ENCODE measurements at places on chromosomes 2 and 18. TPM values are rescaled to one million over a fixed set of nuclear protein-coding genes. Genes with fewer than 3 reads are reported as not detected.

DNA sequence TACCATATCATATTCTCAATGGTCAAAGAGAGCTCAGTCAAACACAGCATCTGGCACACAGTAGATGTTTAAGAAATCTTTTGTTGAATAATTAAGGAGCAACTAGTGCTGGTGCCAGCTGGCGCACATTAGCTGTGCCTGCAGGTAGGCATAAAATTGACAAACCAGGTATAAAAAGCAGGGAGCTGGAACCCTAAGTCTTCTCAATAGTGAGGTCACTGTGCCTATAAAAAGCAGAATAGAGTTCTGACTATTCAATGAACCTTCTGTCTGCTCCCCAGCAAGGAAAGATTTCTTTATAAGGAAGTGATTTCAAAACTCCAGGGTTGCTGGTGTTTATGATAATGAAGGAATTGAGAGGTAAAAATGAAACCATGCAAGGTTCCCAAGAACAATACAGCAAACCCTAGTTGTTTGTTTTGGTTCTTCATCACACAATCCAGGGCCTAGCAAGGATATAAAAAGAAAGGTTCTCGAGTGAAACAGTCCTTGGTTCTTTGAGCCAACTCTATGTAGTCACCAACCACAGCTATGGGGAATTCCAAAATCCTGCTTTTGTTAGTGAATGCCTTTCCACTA lies 76.1 kb downstream of the THADA start:
- H3K27ac ChIP-seq, result no peak overlapping the region
- no peak overlapping the region for H3K4me3 ChIP-seq
- no peaks in the 10 kb centered on the region for H3K4me1 ChIP-seq
- no peaks in the 10 kb centered on the region for H3K27me3 ChIP-seq

DNA sequence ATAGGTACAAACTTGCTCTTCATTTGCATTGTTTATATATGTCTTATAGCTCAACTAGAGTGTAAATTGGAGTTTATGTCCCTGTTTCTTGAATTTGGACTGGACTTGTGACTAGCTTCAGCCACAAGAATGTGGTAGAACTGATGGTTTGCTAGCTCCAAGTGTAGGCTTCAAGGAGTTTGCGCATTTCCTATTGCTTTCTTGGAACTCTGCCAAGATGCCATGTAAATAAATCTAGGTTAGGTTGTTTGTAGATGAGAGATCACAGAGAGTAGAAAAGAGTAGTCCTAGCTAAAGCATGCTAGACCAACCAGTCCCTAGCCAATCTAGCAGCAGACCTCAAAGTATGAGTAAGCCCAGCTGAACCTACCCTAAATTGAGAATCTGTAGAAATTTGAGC lies 183.0 kb upstream of the CYP26B1 start:
- DNase-seq, result no peak
- H3K4me1 ChIP-seq, result peaks cover 8% of the 10 kb centered on the region

DNA sequence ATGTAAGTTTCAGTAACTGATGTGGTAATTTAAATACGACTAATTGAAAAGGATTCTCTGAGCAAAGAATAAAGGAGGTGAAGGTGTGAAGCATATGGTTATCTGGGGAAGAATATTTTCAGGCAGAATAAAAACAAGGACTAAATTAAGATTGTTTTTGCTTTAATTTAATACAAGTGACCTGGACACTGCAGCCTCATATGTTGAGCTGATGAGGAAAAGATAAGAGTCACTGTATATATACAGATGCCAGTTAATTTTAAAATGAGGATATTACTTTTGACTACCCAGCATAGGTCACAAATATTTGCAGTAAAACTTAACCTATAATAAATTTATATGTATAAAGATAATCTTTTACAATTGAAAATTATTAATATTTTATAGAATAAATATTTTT lies 47.8 kb upstream of the LRP1B start:
- no peak overlapping the region for H3K4me3 ChIP-seq
- H3K27ac ChIP-seq, result no peak overlapping the region
- H3K27me3 ChIP-seq, result no peaks in the 10 kb centered on the region
- H3K4me1 ChIP-seq, result peaks cover 13% of the 10 kb centered on the region
- H3K36me3 ChIP-seq, result no peaks in the 10 kb centered on the region

- H3K4me1 ChIP-seq, result no peaks in the 10 kb centered on the region
- no peaks in the 10 kb centered on the region for H3K36me3 ChIP-seq
- DNase-seq, result no peak
- H3K4me3 ChIP-seq, result no peak overlapping the region
- no peak overlapping the region for H3K27ac ChIP-seq
Measured at GRCh38 chr2:233007739-233008138, 5.3 kb downstream of the NGEF start.

DNA sequence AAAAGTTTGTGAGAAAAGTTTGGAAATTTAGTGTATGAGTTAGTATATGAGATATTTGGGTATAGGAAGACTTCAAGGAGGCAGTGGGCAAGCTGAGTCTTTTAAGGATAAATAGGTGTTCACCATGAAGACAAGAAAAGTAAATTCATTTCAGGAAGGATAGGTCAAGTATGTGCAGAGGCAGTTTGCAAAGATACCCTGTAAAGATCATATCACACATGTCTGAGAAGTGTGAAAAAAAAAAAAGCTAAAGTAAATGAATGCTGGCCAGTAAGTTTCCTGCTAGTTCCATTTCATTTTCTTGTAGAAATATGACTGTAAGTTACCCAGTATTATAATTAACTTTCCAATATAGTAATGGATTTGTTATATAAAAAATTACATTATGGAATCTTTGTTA lies 131.0 kb downstream of the PHLPP1 start:
- H3K4me3 ChIP-seq, result no peak overlapping the region
- H3K36me3 ChIP-seq, result no peaks in the 10 kb centered on the region
- H3K4me1 ChIP-seq, result peaks cover 14% of the 10 kb centered on the region
- no peak for DNase-seq

DNA sequence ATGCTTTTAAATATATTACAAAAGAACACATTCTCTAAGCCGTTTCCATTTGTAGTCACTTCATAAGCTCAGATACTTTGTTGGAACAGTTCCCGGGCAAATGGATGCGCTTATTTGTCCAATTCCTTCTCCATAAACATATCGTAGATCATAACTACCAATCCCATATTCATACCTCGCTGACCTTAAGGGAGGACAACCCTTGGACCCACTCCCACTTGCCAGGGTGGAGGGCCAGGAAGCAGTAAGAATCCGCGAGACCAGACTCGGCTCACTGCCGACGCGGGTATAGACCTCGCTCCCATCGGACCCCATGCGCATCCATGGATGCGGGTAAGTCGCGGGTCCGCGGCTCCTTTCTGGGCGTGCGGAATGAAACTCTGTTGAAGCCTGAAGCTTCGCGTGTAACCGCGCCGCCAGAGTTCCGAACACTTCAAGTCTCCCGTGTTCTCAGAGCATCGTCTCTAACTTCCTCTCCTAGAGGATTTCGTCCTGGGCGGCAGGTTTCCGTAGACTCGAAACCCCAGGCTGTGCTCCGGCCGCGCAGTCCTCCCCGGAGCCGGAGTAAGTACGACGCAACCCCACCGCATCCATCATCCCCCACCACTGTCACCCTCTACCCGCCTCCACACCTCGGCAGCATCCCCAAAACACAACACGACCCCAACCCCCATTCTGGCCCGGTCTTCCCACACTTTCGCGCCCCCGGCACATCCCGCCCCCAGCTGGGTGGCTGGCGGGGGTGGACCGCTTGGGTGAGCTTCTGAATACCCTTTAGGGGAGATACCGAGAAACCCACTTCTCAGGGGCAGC lies 1.1 kb downstream of the DSC3 start:
- peaks cover 5% of the 10 kb centered on the region for H3K36me3 ChIP-seq
- H3K27ac ChIP-seq, result no peak overlapping the region
- H3K4me1 ChIP-seq, result peaks cover 23% of the 10 kb centered on the region

GRCh38 chr2:75896779-75897366 lies 186.2 kb upstream of the GCFC2 start:
- no peaks in the 10 kb centered on the region for H3K27me3 ChIP-seq
- no peaks in the 10 kb centered on the region for H3K36me3 ChIP-seq
- DNase-seq, result peak; percentile 16

- no peak overlapping the region for H3K27ac ChIP-seq
- H3K36me3 ChIP-seq, result no peaks in the 10 kb centered on the region
- no peak for DNase-seq
- H3K4me1 ChIP-seq, result peaks cover 51% of the 10 kb centered on the region
- H3K4me3 ChIP-seq, result no peak overlapping the region
Measured at GRCh38 chr18:58098706-58099105, 54.7 kb downstream of the NEDD4L start.

GRCh38 chr2:128841803-128842202 lies 523.1 kb upstream of the HS6ST1 start:
- H3K4me3 ChIP-seq, result no peak overlapping the region
- no peak for DNase-seq
- H3K27me3 ChIP-seq, result peaks cover 8% of the 10 kb centered on the region
- no peak overlapping the region for H3K27ac ChIP-seq
- no peaks in the 10 kb centered on the region for H3K4me1 ChIP-seq

GRCh38 chr2:222064286-222064685 lies 234.5 kb downstream of the PAX3 start:
- no peak overlapping the region for H3K4me3 ChIP-seq
- peaks cover 18% of the 10 kb centered on the region for H3K27me3 ChIP-seq
- H3K4me1 ChIP-seq, result peaks cover 31% of the 10 kb centered on the region
- DNase-seq, result no peak
- peaks cover 2% of the 10 kb centered on the region for H3K36me3 ChIP-seq

DNA sequence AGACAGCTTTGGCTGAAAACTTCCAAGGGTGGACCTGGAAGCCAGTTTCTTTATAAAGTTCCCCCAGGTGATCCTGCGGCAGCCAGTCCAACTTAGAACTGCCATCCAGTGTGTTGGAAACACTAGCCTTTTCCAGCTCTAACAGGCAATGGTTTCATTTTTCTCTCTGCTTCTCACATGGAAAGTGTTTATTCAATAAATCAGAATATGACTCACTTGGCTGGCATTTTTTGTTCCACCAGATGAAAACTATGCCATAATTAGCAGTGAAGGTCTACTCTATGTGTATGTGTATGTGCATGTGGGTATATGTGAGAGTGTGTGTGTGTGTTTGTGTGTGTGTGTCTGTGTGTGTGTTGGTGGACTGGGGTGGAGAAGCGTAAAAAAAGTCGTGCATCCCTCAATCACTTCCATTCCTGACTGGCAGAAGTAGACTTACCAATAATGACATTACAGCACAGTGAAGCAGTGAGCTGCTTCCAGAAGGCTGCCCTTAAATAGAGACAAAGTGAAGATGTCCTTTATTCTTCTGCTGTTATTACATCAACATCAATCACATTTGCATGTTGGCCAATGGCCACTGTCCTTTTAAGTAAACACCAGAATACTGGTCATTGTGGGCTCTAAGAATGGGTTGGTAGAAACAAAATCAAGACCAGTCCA lies 90.9 kb upstream of the SETBP1 start:
- no peaks in the 10 kb centered on the region for H3K36me3 ChIP-seq
- H3K4me1 ChIP-seq, result peaks cover 10% of the 10 kb centered on the region
- H3K27ac ChIP-seq, result no peak overlapping the region
- no peaks in the 10 kb centered on the region for H3K27me3 ChIP-seq
- no peak overlapping the region for H3K4me3 ChIP-seq

GRCh38 chr2:236587861-236588815 lies 18.5 kb downstream of the ACKR3 start:
- DNase-seq, result no peak
- H3K27me3 ChIP-seq, result no peaks in the 10 kb centered on the region
- H3K27ac ChIP-seq, result peak overlapping the region; percentile 94
- H3K4me1 ChIP-seq, result peaks cover 26% of the 10 kb centered on the region
- peaks cover 6% of the 10 kb centered on the region for H3K36me3 ChIP-seq

DNA sequence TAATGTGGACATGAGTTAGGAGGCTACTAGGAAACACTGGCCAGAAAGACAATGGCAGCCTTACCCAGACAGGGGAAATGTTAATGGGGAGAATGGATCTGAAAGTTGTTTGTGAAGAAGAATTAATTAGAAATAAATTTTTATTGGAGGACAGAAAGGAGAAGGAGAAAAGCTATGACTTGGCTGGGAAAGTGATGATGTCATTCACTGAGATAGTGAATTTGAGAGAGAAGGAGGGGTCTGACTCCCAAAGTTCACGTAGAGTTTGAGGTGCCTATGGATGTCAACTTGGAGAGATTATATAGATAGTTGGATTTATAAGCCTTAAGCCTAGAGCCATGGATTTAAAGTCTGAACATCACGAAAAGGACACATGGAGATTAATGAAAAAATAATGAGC lies 144.6 kb upstream of the ZNF521 start:
- no peaks in the 10 kb centered on the region for H3K27me3 ChIP-seq
- H3K4me3 ChIP-seq, result no peak overlapping the region
- no peaks in the 10 kb centered on the region for H3K4me1 ChIP-seq
- DNase-seq, result no peak

DNA sequence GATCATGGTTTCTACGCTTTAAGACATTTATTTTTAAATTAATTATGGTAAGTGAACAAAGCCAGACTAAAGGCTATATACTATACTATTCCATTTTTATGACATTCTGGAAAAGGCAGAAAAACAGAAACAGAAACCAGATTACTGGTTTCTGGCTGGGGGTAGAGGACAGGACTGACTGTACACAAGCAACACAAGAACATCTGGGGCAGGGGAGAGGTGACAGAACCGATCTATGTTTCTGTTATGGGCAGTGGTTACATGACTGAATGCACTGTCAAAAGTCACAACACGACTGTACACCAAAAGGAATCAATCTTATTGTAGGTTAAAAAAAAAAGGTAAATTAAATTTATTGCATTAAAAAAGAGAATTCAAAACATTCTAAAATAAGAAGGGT lies 64.7 kb downstream of the PTPN2 start:
- no peak overlapping the region for H3K27ac ChIP-seq
- no peaks in the 10 kb centered on the region for H3K4me1 ChIP-seq
- H3K27me3 ChIP-seq, result no peaks in the 10 kb centered on the region
- no peak overlapping the region for H3K4me3 ChIP-seq
- DNase-seq, result no peak

DNA sequence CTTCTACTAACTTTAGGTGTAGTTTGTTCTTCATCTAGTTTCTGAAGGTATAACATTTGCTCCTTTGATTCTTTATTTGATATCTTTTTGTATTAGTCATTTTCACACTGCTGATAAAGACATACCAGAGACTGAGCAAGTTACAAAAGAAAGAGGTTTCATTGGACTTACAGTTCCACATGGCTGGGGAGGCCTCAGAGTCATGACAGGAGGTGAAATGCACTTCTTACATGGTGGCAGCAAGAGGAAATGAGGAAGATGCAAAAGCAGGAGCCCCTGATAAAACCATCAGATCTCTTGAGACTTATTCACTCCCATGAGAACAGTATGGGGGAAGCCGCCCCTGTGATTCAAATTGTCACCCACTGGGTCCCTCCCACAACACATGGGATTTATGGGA lies 544.4 kb upstream of the DSEL start:
- no peak for DNase-seq
- H3K27me3 ChIP-seq, result no peaks in the 10 kb centered on the region
- no peak overlapping the region for H3K4me3 ChIP-seq
- no peaks in the 10 kb centered on the region for H3K4me1 ChIP-seq

DNA sequence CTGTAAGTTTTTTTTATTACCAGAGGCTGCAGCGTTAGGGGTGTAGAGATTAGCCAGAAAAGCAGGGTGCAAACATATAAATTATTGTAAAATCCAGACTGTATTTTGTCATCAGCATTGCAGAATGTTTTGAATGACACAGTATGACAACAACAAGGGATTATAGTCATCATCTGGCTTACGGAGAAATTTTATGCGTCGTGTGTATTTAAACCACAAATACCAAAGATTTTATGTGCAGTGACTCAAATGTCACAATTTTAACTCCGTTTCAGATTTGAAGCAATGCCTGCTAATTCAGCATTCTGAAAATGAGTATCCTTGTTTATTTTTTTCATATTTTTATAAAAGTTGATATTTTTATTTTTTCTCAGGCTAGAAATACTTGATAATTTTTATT lies 19.4 kb upstream of the TMX3 start:
- H3K4me1 ChIP-seq, result no peaks in the 10 kb centered on the region
- no peak overlapping the region for H3K27ac ChIP-seq
- DNase-seq, result no peak
- H3K27me3 ChIP-seq, result no peaks in the 10 kb centered on the region
- H3K36me3 ChIP-seq, result no peaks in the 10 kb centered on the region

Gene RAD51AP2
- 0.16 TPM for total RNA-seq

Gene LMAN2L
- total RNA-seq, result 25.8 TPM

Gene DLX2
- 22.6 TPM for total RNA-seq

Gene MC2R
- not detected for total RNA-seq

Gene ACOXL
- not detected for total RNA-seq
